Fibroblast of skin of back (primary cell): ENCODE measurements at places on chromosomes 3 and 15.
A peak's percentile ranks its signal among the peaks of the same experiment; 100 is the strongest.

DNA sequence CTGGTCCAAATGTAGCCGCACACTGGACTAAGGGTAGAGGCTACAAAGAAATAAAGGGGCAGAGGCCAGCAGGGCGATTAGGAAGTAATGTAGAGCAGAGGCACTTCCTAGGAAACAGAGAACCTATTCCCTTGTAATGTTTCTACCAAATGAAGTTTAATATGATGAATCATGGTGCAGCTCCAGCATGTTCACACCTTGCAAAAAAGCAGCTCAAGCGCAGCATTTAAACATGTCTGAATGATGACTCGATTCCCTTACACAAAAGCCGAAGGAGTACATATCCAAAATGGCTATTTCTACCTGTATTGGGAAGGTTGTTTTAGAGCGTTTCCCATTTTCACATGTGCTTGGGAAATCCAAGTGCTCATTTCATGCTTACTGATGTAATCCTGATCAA lies 204.8 kb downstream of the MECOM start:
- no peak for DNase-seq

- no peak for DNase-seq
Measured at GRCh38 chr3:123533554-123534159, 51.2 kb downstream of the HACD2 start.

DNA sequence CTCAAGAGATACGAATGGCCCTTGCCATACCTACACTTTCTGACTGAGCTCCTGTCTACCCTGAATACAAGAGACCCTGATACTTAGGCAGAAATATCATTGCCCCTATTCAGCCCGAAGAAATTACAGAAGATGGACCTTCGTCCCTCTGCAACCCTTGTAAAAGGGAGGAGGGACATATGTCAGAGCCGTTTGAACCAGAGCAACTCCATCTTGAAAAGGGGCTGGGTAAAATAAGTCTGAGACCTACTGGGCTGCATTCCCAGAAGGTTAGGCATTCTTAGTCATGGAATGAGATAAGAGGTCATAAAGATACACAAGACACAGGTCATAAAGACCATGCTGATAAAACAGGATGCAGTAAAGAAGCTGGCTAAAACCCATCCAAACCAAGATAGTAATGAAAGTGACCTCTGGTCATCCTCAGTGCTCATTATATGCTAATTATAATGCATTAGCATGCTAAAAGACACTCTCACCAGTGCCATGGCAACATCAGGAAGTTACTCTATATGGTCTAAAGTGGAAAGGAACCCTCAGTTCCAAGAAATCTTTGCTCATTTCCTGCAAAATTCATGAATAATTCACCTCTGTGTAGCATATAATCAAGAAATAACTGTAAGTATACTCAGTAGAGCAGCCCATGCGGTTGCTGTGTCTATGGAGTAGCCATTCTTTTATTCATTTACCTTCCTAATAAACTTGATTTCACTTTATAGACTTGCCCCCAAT lies 49.7 kb upstream of the GPD1L start:
- no peak for DNase-seq

- no peak for DNase-seq
Measured at GRCh38 chr15:93040288-93041158, 48.5 kb downstream of the RGMA start.

- no peak for DNase-seq
Measured at GRCh38 chr3:118089563-118089962, 945.1 kb downstream of the IGSF11 start.

DNA sequence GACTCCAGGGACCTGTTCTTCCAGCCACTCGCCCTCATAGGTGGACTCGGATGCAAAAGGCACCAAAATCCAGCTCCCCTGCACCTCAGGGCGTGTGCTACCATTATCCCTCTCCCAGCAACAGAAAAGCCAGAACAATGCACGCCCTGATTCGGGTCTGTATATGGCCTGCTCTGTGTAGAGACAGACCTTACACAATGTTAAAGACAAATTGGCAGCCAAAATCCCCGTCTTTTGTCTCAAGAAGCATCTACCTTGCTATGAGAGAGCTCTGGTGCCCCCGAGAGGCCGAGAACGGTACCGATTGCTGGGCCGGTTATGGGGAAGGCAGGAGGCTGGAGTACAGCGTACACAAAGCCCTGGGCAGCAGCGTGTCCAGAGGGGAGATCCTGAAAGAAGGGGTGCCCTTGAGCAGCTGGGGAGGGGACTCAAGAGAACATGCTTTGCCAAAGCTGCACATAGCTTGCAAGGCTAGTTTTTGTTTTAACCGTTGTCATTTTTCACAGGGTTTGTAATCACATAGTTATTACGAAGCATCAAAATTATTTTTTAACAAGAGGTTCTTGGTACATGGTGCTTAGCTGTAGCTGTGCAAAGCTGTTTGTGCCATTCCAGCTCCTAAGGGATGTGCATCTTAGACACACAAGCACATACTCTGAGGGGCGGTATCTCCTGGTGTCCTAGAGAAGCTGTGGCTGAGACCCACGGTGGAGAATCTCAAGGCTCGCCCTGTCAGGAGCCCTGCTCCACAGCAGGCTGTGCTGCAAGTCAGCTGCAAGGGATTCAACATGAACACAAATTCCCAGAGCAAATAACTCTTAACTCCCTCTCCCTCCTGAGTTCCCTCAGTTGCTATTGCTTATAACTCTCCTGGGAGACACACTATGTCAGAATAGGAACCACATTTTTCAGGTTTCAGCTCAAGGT lies 461.5 kb upstream of the PPP2R3A start:
- peak; percentile 55 for DNase-seq

DNA sequence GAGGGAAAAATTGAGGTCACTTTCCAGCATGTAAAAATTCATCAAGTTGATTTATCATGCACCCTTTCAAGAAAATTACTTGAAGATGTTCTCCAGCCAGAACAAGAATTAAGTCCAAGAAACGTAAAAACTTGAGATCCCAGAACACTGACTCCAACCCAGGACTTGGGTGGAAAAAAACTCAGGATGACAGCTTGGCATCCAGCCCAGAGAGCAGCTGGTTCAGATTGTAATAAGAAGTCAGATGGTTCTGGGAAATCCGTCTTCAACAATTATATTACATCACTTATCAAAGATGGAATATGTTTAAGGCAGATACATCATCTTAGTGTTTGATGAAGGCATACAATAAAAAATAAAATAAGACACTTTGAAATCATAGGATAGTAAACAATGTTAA lies 23.0 kb upstream of the DNAJC13 start:
- no peak for DNase-seq

- peak; percentile 41 for DNase-seq
Measured at GRCh38 chr3:59006634-59007517, 42.9 kb downstream of the CFAP20DC start.

DNA sequence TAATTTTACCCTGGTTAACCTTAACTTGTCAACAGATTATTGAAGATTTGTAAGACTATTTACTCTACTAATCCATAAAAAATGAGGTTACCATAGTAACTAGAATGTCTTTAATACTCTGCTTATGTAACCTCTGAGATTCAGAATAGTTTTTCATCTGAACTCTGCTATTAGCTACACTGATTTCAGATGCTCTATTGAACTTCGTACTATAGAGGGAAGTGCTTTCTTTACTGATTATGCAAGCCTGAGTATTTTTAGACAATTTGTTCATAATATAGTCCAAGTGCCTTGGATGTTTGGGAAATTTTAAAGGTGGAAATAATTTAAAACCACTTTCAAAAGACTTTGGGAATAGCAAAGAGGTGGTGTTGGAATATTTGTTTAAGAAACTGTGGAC lies 107.9 kb upstream of the GBE1 start:
- no peak for DNase-seq

DNA sequence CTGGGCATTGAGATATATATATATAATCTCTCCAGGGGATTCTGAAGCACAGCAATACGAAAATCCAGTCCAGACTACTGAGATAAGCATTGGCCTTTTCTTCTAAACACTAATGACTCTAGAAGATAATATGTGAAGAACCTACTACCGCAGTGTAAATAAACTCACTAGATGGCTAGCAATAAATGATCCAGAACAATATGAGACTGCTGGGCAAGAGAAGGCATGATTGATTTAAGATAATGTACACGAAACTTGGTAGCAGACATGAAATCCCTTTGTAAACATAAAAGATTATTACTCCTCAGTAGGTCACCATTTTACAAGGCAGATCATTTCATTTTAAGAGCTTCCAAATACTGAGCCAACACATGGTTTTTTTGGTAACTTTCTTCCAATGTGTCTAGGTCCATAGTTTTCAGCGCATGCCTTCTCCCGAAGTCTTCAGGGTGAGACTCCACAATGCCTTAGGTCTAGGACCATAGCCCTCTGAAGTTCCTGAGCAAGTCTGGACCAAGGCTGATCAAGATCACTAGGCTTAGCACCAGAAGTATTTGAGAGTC lies 193.2 kb downstream of the LRRN1 start:
- no peak for DNase-seq

GRCh38 chr3:173030273-173030672 lies 110.8 kb downstream of the SPATA16 start:
- no peak for DNase-seq

DNA sequence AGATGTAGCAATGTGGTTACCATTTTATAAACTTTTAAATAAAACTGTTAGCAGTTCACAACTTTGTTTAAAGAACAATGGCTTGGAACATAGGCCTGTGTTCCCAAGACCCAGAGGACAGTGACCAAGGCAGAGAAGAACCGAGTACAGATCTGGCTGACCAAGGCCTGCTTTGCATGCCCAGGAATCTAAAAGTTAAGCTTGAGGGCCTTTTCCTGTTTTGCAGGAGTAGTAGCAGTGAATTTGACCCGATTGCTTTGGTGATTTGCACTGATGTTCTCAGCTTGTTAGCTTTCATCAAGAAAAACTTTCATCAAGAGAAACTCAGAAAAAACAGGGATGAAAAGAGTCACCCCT lies 9.9 kb downstream of the FILIP1L start:
- no peak for DNase-seq

DNA sequence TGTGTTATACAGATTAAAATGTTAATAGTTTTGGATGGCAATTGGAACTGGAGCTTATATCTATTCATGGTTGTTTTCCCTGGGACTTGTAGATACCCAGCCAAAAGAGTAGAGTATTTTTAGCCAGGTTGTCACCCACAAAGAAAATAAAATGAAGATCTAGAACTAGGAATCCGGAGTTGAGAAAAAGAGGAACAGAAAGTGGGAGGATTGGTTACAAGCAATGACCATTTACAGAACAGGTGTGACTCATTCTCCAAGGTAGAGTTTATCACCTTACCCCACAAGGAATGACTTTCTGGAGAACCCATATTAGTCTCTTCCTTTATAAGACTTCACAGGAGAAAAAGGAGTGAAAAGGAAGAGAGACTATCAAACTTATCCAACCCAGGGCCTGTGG lies 99.8 kb downstream of the TMEM108 start:
- no peak for DNase-seq
